SK-N-SH (cell line): ENCODE measurements at places on chromosomes 4 and X.

DNA sequence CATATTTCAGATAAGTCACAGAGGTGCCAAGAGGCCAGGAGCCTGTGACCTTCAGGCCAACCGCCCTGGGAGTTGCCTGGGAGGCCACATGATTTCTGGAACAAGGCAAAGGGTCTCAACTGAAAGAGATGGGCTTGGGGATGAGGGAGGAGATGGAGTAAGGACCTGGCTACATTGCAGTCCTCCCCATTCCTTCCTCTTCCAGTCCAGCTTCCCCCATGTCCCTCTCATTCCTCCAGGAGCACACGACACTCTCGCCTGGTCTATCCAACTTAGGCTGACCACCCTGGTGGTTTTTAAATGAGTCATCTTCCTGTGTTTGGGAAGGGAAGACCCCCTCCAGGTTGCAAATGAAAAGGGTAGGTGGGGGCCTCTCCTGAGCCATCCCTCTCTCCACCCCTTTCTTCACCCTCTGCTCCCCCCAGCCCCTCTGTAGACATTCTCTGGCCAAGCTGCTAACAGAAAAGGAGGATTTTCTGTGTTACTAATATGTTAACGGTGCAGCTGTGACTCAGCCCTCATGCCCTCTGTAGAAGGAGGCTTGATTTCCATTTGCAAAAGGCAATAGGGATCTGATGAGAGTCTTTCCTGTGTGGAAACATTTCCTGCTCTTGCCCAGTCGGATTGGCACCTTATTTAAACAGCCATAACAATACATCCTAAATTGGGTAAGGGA lies 79.2 kb downstream of the RTL5 start:
- DNase-seq = no peak

DNA sequence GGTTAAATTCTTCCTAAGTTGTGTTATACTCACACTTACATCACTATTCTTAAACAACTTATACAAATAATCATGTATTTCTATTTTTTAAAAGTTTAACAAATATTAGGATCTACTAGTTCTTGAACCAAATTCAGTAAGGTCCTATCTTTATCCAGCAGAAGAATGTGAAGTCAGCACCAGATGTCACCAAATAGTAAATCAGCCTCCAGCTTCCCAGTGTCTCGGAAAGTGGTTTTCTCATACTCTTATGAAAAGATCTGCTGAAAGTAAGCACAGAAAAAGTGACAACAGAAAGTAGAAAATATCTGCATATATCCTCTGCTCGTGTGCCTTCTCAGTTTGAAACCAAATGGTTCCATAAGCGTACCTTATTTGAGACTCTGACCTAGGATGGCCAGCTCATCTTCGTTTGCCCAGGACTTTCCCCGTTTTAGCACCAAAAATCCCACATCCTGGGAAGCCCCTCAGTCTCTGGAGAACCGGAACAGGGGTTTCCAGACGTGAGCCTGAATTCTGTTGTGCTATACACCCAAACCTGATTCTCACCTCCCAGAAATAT lies 98.0 kb upstream of the DCLK2 start:
- DNase-seq = no peak

GRCh38 chr4:168631241-168632162 lies 134.7 kb downstream of the PALLD start:
- DNase-seq = peak; percentile 87

GRCh38 chr4:53920116-53920515 lies 144.3 kb downstream of the CHIC2 start:
- DNase-seq = no peak

DNA sequence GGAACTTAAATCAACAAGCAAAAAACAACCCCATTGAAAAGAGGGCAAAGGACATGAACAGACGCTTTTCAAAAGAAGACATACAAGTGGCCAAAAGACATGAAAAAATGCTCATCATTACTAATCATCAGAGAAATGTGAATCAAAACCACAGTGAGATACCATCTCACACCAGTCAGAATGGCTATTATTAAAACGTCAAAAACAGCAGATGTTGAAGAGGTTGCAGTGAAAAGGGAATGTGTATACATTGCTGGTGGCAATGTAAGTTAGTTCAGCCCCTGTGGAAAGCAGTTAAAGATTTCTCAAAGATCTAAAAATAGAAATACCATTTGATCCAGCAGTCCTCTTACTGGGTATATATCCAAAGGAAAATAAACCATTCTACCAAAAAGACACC lies 22.6 kb downstream of the RTL9 start:
- no peak for DNase-seq
